Astrocyte (in vitro differentiated cells and primary cell): ENCODE measurements at places on chromosomes 2 and 18. TPM values are rescaled to one million over a fixed set of nuclear protein-coding genes. Genes with fewer than 3 reads are reported as not detected.

Gene ACMSD
- not detected in 2 replicates for total RNA-seq

Gene CCL20
- not detected in 2 replicates for total RNA-seq

Gene PDK1
- 26.0 and 31.5 TPM in 2 replicates for total RNA-seq

Gene RBMS1
- 148 and 152 TPM in 2 replicates for total RNA-seq

Gene OLA1
- total RNA-seq: 94.6 and 104 TPM in 2 replicates

Gene SEMA4F
- 12.5 and 13.9 TPM in 2 replicates for total RNA-seq

Gene GALNT14
- total RNA-seq: 2.1 and 2.9 TPM in 2 replicates

Gene CD302
- total RNA-seq: 0.34 and 0.41 TPM in 2 replicates

Gene CD207
- not detected in 2 replicates for total RNA-seq
